ENCODE measurements at places on chromosomes 12 and 14. TPM values are rescaled to one million over a fixed set of nuclear protein-coding genes. Genes with fewer than 3 reads are reported as not detected.

- no peak for DNase-seq
Measured at GRCh38 chr12:52634266-52635056, 16.1 kb upstream of the KRT73 start.

DNA sequence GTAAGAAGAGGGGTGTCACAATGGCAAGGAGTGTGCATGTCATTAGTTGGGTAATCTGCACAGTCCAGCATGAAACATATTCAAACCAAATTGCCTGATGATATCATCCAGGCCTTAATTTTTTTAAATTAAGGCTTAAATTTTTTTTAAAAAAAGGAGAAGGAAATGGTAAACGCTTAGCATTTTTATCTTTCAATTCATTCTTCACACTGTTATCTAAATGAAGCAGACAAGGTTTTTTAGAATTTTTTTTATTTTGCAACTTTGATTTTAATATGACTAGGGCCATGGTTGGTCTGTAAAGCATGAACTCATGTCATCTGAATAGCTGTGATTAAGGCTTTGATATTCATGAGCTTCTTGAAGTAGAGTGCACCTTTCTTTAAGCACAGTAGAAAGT is 362.5 kb downstream of the SYT1 start:
- DNase-seq: no peak

FIGNL2 gene
- polyA plus RNA-seq: 3.4 TPM

CACNA1C gene
- 11.4 TPM for polyA plus RNA-seq

DNA sequence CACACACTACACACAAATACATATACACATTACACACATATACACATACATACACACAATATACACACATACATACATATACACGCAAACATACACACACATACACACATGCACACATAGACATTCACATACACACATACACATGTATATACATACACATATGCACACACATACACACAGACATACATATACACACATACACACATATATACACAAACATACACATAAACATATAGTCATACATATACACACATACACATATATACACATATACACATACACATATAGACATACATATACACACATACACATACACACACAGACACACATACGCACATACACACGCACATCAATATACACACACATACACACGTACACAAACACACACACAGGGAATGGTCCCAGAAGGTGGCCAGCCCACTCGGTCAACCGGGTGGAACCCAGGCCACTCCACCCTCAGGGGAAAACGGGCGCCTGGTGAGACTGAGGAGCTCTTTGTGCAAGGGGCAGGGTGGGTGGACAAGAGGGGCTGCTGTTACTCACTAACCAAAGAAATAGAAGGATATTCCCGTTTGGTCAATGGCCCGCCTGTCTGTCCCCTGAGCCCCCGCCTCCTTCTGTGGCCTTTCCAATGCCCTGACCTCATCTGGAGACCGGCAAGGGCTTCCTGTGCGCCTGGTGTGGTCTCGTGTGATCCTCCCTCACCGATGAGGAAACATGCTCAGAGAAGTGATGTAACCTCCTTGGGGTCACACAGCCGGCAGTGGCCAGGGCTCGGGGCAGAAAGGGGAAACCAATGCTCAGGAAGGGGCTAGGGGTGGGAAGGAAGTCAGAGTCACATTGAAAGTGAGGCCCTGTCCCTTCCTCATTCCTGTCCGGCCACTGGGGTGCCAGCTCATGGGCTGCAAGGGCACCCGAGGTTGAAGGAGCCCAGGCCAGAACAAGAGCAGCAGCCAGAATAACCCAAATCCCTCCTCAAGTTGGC is 5.3 kb downstream of the TRPV4 start:
- DNase-seq: no peak

DNA sequence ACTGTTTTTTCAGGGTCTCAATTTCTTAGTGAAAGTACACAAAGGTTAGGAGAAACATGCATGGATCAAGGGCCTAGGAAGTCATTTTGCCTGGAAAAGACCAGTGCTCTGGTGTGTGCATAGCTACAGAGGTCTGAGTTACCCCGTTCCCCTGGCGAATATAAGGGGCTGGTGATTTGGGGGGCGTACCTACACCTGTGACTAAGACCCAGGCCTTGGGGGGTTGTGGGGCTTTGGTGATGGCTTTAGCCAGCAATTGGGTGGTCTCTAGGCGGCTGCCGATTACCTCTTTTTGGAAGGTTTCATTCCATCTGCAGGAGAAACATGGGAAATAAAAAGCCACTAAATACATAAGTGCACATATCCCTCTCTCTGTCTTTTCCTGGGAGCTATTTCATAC is 1.1 kb downstream of the SDR39U1 start:
- DNase-seq: no peak

DNA sequence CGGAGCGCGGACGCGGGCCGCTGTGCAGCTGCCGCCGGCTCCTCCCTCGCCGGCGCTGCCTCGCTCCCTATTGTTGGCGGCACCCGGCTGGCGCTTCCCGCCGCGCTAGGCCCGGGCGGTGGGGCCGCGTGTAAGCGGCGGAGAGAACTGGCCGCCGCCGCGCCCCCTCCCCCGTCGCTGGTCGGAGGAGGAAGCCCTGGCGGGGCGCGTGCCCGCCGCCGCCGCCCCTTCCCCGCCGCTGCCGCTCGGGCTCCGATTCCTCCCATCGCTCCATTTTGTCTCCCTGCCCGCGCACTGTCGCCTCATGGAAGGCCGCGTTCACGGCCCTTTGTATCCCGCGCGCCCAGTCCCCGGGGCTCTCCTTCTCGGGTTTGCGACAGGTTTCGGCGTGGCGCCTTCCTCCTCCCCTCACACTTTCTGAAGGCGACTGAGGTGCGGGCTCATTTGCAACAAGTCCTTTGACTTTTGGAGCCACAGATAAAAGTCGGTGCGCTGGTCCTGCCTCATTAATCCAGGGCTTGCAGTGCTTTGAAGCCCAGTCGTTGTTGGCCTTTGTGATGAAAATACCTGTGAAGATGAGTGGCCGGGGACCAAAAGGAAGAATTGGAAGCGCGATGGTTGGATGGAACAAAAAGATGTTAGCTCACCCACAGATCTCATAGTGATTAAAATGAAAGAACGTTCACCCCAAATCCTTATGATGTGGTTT is 707 bp downstream of the CPSF6 start:
- DNase-seq: peak; percentile 44

SMIM41 gene
- polyA plus RNA-seq: not detected

- no peak for DNase-seq
Measured at GRCh38 chr14:102667703-102668102, 75.3 kb downstream of the RCOR1 start.

KRT83 gene
- not detected for polyA plus RNA-seq

GRCh38 chr14:89892953-89893352 is 61.6 kb downstream of the EFCAB11 start:
- no peak for DNase-seq

All from left kidney (tissue), 8 donors.